Stimulated activated CD8-positive, alpha-beta memory T cell treated with anti-CD3 and anti-CD28 coated beads, Interleukin-4, amount 100 ng/mL, for 4 hours (primary cell): ENCODE measurements at places on chromosomes 1 and 21.

DNA sequence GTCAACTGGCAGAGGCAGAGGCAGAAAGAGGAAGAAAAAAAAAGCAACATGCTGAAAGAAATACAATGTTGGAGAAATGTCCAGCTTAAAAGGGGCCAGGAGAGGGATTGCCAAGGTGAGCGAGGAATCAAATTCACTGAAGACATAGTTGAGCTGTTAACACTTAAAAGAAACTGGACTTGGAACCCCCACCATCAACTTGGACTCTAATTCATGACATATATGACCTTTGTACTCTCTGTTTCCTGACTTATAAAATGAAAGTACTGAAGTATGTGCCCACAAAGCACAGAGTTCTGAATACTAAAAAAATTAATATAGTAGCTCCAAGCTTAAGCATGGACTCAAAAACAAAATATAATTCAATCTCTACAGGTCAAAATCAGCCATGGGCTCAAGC lies 16.1 kb downstream of the PRR9 start:
- no peak for DNase-seq

GRCh38 chr1:15261155-15262002 lies 14.4 kb downstream of the FHAD1 start:
- no peak for DNase-seq

DNA sequence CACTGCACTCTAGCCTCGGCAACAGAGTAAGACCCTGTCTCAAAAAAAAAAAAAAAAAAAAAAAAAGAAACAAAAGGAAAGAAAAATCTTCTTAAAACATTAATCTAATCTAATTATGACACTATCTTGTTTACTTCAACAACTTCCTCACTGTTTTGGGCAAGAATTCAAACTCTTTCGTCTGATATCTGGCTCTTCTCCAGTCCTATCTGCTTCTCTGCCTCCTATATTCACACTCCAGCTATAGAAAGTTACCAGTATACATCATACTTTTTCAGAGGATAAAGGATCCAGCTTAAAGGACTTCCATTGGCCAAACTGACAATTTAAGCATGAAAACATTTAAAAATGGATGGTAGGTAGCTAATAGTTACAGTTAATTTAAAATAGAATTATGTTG lies 47.3 kb downstream of the EIF2B3 start:
- no peak for DNase-seq

DNA sequence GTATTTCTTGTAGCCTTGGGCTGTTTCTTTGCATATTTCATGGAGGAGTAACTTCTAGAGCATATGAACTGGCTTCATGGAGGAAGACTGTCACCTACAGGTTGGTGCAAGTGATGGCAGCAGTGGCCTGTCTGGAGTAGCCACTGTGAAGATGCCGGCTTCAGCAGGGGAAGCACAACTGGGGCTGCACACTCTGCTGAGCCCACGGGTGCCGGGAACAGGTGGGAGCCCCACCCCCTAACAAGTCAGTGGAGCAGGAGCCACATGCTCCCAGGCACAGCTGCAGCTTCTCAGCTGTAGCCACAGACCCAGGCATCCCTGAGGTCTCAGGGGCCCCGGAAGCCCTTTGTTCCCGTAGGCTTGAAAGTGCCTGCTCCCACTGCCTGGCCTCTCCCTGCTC lies 43.2 kb upstream of the C1orf185 start:
- no peak for DNase-seq

- DNase-seq, result no peak
Measured at GRCh38 chr1:154179946-154180687, 11.8 kb downstream of the TPM3 start.

DNA sequence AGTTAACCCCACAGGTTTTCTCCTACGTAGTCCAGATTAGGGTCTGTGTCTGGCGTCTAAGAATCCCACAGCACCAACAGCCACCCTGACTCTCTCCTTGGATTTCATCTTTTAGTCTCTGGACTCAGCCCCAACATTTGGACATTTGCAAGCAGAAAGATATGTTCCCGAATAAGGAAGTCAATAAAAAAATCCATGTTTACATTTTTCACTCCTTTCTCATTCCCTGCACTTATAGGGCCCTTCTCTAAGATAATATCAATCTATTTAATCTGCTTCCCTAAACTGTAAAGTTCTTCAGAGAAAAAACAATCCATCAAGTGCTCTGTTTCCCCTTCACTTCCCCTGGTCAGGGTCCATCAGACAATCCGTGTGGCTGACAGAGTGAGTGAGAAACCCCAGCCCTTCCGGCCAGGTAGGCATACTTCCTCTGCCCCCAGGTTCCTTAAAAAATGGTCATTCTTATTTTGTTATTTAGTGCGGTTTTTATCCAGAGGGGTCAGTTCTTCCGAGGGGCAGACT lies 105.9 kb upstream of the CDC42BPA start:
- DNase-seq, result no peak

DNA sequence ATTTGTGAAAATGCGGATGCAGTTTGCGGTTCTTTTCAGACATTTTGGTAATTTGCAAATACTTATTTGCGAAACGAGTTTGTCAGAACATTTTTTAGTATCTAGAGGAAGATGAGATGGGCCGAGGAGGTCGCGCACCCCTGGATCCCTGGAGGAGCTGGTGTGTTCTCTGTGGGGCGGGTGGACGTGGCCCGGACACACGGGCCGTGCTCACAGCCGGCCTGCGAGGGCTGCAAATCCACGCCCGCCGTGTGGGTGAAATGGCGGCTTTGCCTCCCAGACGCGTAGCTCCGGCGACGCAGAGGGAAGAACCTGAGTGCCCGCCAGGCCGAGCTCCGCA lies 9.3 kb upstream of the TTLL10 start:
- no peak for DNase-seq

- no peak for DNase-seq
Measured at GRCh38 chr21:34639882-34640788, 25.2 kb upstream of the RCAN1 start.

- DNase-seq, result no peak
Measured at GRCh38 chr21:42970946-42971653, 3.3 kb upstream of the PKNOX1 start.

GRCh38 chr1:23979387-23979880 lies 693 bp downstream of the SRSF10 start:
- DNase-seq, result no peak

GRCh38 chr21:32364796-32365195 lies 28.0 kb downstream of the URB1 start:
- DNase-seq, result no peak

DNA sequence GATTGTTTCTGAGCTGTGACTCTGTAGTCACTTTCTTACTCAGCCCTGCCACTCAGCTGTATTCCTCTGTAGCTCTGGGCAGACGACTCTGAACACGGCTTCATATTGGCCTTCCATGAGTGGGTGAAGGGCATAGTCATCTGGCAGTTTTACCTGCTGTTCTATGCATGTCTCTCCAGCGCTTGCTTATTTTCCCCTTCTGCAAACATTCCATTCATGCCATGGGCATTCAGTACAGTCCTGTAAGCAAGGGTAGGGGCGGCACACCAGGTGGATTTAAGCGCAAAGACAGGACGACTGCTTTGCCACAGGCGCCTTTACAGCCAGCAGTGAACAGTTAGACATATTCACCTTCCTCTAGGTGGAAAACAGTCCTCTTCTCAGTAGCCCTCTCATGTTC lies 4.4 kb upstream of the WDR26 start:
- no peak for DNase-seq

- DNase-seq, result no peak
Measured at GRCh38 chr1:119865627-119866026, 30.7 kb downstream of the ADAM30 start.

- no peak for DNase-seq
Measured at GRCh38 chr21:28867401-28867800, 125.3 kb downstream of the LTN1 start.

DNA sequence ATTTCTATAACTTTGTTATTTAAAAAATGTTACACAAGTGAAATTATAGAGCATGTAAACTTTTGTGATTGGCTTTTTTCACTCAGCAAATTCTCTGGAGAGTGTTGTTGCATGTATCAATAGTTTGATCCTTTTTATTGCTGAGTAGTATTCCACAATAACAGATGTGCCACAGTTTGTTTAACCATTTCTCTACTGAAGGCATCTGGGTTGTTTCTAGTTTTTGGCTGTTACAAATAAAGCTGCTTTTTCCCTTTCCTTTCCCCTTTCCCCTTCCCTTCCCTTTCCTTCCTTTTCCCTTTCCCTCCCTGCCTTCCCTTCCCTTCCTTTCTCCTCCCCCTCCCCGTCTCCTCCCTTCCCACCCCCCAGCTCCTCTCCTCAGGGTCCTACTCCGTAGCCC lies 15.9 kb downstream of the TUFT1 start:
- no peak for DNase-seq

DNA sequence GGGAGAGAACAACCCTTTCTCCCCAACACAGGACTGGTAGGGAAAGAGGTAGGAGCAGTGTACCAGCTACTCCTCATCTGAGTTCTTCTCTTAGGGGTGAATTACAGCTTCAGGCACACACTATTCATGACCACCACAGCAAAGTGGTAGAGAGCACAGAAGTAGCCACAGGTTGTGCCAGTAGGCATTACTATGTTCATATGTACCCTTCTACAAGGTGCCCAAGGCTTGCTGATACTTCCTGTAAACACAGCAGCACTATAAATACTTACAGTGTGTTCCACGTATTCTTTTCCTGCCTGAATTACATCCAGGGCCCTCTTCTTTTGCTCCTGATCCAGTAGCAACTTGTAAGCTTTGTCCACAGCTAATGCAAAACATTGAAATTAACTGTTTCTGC lies 23.1 kb downstream of the DNAJC8 start:
- DNase-seq, result no peak

- DNase-seq, result no peak
Measured at GRCh38 chr1:37028981-37029617, 5.2 kb downstream of the GRIK3 start.

DNA sequence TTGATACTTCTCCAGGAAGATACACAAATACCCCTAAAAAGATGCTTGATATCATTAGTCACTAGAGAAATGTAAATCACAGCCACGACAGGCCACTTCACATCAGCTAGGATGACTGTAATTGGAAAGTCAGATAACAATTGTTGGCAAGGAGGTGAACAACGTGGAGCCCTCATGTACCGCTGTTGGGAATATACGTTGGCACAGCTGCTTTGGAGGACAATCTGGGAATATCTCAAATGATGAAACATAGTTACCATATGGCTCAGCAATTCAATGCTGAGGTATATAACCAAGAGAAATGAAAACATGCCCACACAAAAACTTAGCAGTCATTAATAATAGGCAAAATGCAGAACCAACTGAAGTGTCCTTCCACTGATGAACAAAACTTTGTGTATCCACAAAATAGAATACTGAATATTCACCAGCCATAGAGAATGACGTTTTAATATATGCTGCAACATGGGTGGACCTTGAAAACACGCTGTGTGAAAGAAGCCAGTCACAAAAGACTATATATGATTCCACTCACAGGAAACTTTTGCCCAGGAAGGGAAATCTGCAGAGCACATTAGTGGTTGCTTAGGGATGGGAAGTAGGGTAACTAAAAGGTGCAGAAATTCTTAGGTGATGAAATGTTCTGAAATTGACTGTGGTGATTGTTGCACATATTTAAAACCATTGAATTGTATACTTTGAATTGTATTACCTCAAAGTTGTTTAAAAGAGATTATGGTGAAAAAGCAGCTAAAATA lies 95.4 kb downstream of the AHCTF1 start:
- no peak for DNase-seq

DNA sequence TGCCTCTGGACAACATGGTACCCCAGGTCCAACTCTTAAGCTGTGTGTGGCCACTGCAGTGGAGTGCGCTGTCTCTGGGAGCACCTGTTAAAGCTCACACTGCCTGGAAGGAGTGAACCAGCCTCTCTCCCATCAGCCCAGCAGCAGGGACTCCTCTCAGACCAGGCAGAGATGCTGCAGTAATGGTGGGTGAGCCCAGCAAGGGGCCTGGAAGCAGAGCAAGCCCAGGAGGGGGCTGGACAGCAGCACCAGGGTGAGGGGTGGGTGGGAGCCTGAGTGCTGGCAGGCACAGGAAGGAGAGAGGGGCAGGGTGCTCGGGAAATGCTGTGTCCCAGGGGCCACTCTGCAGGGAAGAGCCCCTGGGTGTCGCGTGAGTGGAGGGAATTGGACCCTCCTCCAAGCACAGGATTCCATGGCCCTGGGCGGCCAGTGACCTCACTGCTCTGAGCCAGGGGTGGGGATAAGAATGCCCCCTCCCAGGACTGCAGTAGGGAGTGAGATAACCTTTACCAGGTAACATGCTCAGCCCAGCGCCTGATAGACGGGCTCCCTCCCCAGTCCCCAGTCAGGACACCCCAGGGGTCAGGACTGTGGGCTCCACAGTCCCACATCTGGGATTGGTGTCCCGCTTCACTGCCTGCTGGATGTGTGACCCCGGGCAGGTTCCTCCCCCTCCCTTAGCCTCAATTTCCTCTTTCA lies 313.1 kb downstream of the MATN1 start:
- DNase-seq, result no peak

GRCh38 chr1:2386636-2387611 lies 4.4 kb downstream of the MORN1 start:
- no peak for DNase-seq
